8988T (cell line): ENCODE measurements at places on chromosomes 7 and 10.

DNA sequence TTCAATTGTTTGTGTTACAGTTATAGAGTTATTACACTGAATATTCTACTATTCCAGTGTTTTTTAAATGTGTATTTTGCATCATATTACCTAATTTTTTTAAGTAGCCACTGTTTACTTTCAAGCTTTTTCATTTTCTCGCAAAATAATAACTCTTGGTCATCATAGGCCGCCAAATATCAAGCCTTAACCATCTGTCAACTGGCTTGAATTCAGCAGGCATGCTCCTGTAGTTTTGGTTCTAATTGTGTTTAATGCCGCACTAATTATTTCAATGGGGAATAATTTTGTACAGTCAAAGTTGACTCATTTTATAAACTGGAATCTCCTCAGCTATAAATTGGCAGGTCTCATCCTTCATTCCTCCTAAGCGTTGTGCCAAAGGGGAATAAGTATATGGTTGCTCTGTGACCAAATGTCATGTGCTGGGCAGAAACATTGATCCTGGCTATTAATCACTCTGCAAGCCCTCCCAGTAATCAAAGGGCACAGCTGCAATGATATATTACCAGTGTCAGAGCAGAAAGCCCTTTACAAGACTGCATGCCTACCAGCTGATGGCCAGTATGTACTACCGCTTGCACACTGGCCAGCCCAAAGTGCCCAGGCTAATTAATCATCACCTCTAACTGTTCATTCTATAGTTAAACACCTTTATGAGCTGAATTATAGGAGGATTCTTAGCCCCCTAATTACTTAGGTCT lies 74.8 kb downstream of the SKAP2 start:
- no peak for DNase-seq

GRCh38 chr10:48504141-48504885 lies 100.6 kb downstream of the ARHGAP22 start:
- no peak for DNase-seq

- no peak for DNase-seq
Observed at GRCh38 chr7:90579181-90579688, 16.9 kb upstream of the CDK14 start.

GRCh38 chr10:112585126-112585525 lies 138.1 kb downstream of the VTI1A start:
- DNase-seq, result no peak

GRCh38 chr7:107068156-107068555 lies 23.7 kb downstream of the PRKAR2B start:
- DNase-seq, result no peak

DNA sequence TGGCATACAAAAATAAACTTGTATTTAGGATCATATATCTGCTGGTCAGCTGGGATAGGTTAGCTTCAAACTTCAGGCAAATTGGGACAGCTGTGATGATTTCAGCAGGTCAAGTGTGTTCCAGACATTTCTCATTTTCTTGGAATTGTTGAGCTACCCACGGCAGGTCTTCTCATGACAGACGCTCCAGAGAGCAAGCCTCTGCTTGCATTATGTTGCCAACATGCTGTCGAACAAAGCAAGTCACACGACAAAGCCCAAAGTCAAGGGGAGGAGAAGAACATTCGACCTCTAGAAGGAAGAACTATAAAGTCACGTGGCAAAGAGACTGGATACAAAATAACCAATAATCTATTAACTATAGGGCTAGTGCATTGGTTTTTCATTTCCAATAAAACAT lies 103.5 kb downstream of the RAB18 start:
- DNase-seq, result no peak

GRCh38 chr7:90958647-90959046 lies 305.6 kb upstream of the FZD1 start:
- no peak for DNase-seq

- no peak for DNase-seq
Observed at GRCh38 chr7:109879287-109879828, 1211.6 kb upstream of the LRRN3 start.

- DNase-seq, result no peak
Observed at GRCh38 chr7:119643558-119643957, 629.4 kb upstream of the KCND2 start.

GRCh38 chr10:131982185-131982756 lies 548 bp upstream of the BNIP3 start:
- no peak for DNase-seq

DNA sequence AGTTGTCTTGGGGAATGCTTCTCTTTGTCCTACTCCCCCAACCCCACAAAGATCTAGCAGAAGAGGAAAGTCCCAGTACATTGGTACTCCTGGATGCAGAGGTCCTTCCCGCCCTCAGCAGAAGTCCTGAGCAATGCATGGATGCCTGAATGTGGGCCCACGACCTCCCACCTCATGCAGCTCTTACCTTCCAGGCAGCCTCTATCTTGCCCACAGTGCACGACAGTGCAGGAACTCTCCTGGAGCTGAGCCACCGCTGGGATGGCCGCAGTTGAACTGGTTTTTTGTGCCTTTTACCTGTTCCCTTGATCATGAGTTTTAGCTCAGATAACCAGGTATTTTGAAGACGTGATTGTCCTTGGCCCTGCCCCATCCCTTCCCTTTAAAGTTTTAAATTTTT lies 37.9 kb downstream of the LRRC4 start:
- DNase-seq, result no peak

GRCh38 chr7:28176174-28176573 lies 4.4 kb downstream of the JAZF1 start:
- DNase-seq, result no peak

- no peak for DNase-seq
Observed at GRCh38 chr7:51446356-51446755, 129.7 kb upstream of the COBL start.

DNA sequence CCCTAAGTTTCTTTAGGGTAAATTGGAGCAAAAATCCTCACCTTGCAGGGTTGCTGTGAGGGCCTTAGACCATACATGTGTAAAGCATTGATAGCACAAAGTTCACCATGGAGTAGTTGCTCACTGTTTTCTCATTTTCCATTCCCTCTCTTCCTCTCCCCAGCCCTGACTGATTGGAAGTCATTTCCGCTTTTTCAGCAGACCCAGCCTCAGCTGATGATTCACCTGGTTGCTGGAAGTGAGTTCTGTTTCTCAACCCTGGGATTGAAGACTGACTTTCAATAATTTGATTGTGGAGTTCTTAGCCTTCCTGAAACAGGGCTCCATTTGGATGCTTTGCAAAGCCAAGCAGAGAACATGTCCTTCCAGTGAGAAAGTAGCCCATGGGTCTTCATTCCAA lies 107.0 kb downstream of the PLXNA4 start:
- DNase-seq, result no peak

- no peak for DNase-seq
Observed at GRCh38 chr7:157495177-157495553, 158.4 kb downstream of the DNAJB6 start.

- peak; percentile 34 for DNase-seq
Observed at GRCh38 chr10:89327803-89328441, at the start of gene IFIT3. Gene IFIT3, plus strand, starts transcription at chr10:89327997. Its CDS starts 77 bp downstream, at chr10:89328074.

GRCh38 chr10:31883397-31883796 lies 45.2 kb downstream of the ARHGAP12 start:
- DNase-seq, result no peak

DNA sequence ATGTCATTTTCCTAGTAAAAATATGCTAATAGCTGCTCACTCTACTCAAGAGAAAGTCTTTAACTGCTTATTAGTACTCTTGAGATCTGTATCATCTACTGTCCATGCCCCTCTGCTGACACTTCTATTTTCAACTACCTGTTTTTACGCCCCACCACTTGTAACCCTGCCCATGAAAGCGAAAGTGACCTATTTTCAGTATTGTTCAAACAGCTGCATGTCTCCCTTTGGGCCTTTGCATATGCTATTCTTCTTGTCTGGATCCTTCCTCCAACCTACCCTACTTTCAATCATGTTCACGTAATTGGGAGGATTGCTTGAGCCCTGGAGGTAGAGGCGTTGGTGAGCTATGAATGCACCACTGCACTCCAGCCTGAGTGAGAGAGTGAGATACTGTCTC lies 1481.3 kb downstream of the GATA3 start:
- DNase-seq, result no peak

GRCh38 chr10:22478555-22479334 lies 133.4 kb downstream of the SPAG6 start:
- DNase-seq, result no peak

DNA sequence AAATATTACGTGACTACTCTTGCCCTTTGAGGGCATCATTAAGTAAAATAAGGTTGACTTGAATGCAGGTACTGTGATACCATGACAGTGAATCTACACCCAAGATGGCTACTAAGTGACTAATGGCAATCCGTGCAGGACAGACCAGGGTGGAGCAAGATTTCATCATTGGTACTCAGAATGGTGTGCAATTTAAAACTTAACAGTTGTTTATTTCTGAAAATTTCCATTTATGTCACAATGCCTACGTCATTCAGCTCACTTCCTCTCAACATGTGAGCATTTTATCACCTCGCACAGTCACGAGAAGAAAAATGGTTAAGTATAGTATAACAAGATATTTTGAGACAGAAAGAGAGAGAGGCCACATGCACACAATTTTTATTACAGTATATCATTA lies 50.3 kb upstream of the MET start:
- DNase-seq, result no peak

- DNase-seq, result no peak
Observed at GRCh38 chr7:103915680-103916357, 73.6 kb downstream of the RELN start.

GRCh38 chr7:17085186-17085585 lies 203.4 kb upstream of the AGR3 start:
- no peak for DNase-seq
